ENCODE measurements at places on chromosomes 13 and 19.

- DNase-seq: no peak
Measured at GRCh38 chr13:99237981-99238662, 20.1 kb downstream of the GPR18 start.

GRCh38 chr19:52345162-52345561 lies 9.1 kb downstream of the ZNF610 start:
- no peak for DNase-seq

DNA sequence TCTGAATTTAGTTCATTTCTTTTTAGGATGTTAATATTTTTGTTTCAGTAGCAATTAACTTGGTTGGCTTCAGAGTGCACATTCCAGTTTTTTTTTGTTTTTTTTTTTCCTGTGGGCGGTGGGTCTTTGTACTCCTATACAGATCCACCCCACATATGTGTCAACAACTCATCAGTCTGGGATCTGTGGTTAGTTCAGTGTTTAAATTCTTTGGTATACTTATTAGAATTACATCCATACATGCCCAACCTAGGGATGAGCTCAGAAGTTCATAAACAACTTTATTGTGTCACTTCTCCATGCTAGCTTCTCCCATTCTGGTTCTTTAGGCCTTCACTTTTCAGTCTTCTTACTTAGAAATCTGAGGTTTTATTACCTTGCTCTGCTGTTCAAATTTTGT lies 50.9 kb downstream of the PCCA start:
- DNase-seq: no peak

GRCh38 chr13:69450245-69450644 lies 657.4 kb upstream of the ATXN8OS start:
- DNase-seq: no peak

GRCh38 chr13:42652642-42653415 lies 78.9 kb downstream of the TNFSF11 start:
- no peak for DNase-seq

GRCh38 chr19:1812426-1813191 lies 533 bp upstream of the ATP8B3 start:
- DNase-seq: peak; percentile 98

DNA sequence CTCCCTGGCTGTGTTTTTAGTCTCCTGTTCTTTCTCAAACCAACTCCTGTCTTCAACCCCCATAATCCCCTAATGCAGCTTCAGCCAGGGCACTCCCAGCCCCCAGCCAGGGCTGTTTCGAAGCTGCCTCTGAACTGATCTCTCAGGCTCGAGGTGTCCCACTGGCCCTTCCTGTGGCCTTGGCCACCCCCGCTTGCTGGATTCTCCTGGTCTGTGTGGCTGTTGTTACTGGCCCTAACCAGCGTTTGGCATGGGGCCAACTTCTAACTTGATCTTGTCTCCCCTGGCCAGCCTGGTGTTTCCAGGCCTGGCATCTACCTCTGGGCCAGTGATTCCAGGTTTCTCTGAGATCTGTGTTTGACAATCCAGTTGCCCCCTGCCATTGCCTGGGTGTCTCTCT lies 11.0 kb downstream of the XAB2 start:
- no peak for DNase-seq

GRCh38 chr13:85828094-85828684 lies 29.0 kb upstream of the SLITRK6 start:
- no peak for DNase-seq
